ENCODE measurements at places on chromosomes 3 and 15.

DNA sequence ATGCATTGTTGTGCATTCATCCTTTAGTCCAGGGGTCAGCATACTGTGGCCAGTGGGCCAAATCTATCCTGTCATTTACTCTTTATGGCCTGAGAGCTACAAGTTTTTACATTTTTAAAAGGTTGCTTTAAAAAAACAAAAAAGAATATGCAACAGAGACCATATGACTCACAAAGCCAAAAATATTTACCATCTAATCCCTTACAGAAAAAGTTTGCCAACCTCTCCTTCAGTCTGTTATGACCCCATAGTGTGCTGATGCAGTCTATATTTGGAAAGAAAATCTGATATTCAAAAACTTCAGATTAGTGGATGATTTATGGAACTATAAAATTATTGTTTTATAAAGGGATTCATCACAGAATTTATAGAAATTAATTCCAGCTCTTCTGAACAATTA, 237.5 kb upstream of the IL12A start:
- ATAC-seq, result no peak

- ATAC-seq, result no peak
Observed at GRCh38 chr3:115855911-115856310, 232.6 kb downstream of the GAP43 start.

GRCh38 chr3:23256741-23257435, 53.8 kb downstream of the UBE2E2 start:
- no peak for ATAC-seq

- ATAC-seq, result no peak
Observed at GRCh38 chr3:152460936-152461335, 192.2 kb downstream of the MBNL1 start.

DNA sequence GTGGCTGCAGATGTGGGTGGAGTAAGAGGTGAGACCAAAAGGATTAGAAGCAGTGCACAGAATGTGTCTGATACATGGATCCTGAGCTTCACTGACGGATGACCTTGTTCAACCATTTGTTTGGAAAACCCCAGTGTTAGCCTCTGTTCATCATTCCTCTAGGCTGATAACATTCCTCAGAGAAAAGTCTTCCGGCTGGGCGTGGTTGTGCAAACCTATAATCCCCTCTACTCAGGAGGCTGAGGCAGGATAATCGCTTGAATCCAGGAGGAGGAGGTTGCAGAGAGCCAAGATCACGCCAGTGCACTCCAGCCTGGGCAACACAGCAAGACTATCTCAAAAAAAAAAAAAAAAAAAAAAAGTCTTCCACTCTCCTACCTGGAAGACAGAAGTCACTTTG, 23.1 kb upstream of the CHD2 start:
- no peak for ATAC-seq

- no peak for ATAC-seq
Observed at GRCh38 chr15:69906256-69907185, 191.2 kb downstream of the TLE3 start.

- no peak for ATAC-seq
Observed at GRCh38 chr3:8875836-8876235, 87.4 kb downstream of the RAD18 start.

DNA sequence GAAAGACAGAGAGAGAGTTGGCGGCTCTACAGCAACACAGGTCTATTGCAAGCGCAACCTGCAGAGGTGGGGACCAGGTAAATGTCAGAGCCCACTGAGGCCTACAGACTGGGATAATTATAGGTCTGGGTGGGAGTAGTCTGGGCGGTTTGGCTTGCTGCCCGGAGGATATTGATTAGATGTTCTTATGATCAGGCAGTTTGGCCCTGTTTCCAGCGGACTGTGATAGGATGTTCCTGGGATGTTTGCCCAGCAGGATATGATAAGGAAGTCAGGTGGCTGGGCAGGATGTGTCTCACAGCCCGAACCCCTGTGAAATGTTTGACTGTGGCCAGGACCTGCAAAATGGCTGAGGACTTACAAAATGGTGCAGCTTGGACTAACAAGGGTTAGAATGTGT, 364.9 kb downstream of the NAALADL2 start:
- ATAC-seq, result no peak

- no peak for ATAC-seq
Observed at GRCh38 chr3:72303926-72304325, 519.0 kb upstream of the PROK2 start.

- no peak for ATAC-seq
Observed at GRCh38 chr3:138227650-138228049, 40.5 kb downstream of the ARMC8 start.

GRCh38 chr3:126537730-126538281, 13.9 kb downstream of the CHST13 start:
- no peak for ATAC-seq

DNA sequence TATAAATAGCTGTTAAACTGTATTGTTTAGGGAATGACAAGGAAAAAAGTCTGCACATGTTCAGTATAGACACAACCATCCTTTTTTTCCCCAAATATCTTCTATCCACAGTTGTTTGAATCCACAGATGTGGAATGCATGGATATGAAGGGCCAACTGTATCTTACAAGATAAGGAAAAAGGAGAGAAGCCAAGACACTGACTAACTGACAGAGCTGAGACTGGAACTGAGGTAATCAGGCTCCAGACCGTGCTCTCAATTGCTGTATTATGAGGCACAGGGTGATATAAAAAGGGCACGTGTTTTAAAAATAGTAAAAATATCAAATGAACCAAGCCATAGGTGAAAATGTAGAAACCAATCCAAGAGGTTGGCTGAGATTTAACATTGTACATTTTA, 49.0 kb downstream of the DHX36 start:
- ATAC-seq, result no peak

DNA sequence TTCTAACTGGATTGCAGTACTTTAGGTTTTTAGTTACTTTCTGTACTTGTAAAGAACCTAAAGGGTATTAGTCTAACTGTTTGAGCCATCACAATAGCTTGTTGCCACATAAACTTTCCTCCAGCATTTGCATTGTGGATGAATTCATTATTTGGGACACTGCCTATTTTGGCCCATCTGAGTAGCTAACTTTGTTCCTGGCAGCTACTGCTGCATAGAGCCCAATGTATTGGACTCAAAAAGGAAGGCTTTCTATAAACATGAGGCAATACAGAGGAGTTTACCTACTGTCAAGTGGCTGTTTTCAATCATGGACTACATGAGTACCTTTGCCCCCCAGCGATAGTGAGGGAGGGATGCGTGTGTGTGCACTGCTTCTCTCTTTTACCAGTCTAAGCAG, 1.9 kb downstream of the ROBO2 start:
- ATAC-seq, result no peak

- no peak for ATAC-seq
Observed at GRCh38 chr3:45807681-45808540, 11.6 kb upstream of the SLC6A20 start.

GRCh38 chr15:25947323-25948314, 84.5 kb upstream of the ATP10A start:
- no peak for ATAC-seq

Measured in activated CD4-positive, CD25-positive, alpha-beta regulatory T cell treated with anti-CD3 and anti-CD28 coated beads, Interleukin-2, amount 50 U/mL, for 24 hours (primary cell).